ENCODE measurements at places on chromosomes 4 and X.

- no peak for DNase-seq
These were observed 175.0 kb upstream of the ARHGEF9 start for GRCh38 chrX:63959975-63960374.

- no peak for DNase-seq
These were observed 127.4 kb downstream of the RBM47 start for GRCh38 chr4:40502220-40502619.

DNA sequence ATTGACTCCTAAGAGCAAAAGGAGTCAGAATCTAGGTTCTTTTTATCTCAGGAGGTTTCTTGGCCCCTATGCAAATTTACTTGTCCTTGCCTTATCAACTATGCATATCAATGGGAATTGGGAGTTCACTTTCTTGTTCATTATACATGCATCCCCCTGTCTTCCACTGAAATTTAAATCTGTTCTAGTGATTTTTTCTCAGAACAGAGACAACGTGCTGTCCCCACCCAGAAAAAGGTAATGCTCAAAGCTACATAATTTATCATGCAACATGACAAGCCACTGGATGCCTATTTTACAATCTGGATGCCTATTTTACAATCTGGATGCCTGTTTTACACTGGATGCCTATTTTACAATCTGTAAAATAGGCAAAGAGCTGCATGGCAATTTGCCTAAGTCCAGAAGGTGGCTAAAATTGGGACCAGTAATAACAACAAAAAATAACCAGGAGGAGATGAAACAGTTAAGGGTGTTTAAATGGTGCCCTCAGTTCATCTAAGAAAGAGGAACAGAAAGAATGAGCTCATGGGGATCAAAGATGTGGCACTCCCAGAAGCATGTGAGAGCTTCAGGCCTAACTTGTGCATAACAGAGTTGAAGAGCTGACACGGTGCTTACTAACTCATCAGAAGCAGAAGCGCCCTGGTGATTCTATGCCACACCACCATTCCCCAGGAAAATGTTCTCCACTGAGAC is 537.8 kb upstream of the BOD1L1 start:
- DNase-seq = no peak

DNA sequence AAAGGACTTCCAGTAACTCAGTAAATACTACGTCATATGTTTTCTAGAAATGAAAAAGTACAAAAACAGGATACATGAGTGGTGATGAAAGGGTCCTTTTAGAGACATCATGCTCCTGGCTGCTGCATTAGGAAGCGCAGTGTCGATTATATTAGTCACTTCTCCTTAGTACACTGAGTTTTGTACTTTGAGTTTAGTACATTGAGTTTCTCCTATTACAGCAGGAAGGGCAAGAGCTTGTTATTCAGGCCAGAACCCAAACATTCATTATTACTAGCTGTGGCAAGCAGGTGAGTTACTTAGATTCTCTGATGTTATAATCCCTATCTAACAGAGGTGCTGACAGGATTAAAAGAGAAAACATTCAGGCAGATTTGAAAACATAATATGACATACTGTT is 21.3 kb downstream of the RPGR start:
- DNase-seq = no peak

GRCh38 chr4:99983289-99983943 is 33.3 kb upstream of the H2AZ1 start:
- no peak for DNase-seq

- no peak for DNase-seq
These were observed 266.7 kb upstream of the MAGEB2 start for GRCh38 chrX:29948653-29949052.

- no peak for DNase-seq
These were observed 3.4 kb downstream of the GPKOW start for GRCh38 chrX:49120091-49120490.
